ENCODE measurements at places on chromosomes 3 and 15.

GRCh38 chr3:152658977-152659720 is 175.8 kb upstream of the P2RY1 start:
- no peaks in the 10 kb centered on the region for H3K27me3 ChIP-seq
- peaks cover 4% of the 10 kb centered on the region for H3K4me1 ChIP-seq
- DNase-seq: no peak
- no peaks in the 10 kb centered on the region for H3K36me3 ChIP-seq
- H3K27ac ChIP-seq: no peak overlapping the region
- H3K4me3 ChIP-seq: no peak overlapping the region

GRCh38 chr3:123258811-123259420 is 57.2 kb downstream of the SEC22A start:
- no peaks in the 10 kb centered on the region for H3K27me3 ChIP-seq
- H3K4me3 ChIP-seq: no peak overlapping the region
- peak; percentile 75 for DNase-seq
- H3K4me1 ChIP-seq: no peaks in the 10 kb centered on the region
- H3K27ac ChIP-seq: no peak overlapping the region

DNA sequence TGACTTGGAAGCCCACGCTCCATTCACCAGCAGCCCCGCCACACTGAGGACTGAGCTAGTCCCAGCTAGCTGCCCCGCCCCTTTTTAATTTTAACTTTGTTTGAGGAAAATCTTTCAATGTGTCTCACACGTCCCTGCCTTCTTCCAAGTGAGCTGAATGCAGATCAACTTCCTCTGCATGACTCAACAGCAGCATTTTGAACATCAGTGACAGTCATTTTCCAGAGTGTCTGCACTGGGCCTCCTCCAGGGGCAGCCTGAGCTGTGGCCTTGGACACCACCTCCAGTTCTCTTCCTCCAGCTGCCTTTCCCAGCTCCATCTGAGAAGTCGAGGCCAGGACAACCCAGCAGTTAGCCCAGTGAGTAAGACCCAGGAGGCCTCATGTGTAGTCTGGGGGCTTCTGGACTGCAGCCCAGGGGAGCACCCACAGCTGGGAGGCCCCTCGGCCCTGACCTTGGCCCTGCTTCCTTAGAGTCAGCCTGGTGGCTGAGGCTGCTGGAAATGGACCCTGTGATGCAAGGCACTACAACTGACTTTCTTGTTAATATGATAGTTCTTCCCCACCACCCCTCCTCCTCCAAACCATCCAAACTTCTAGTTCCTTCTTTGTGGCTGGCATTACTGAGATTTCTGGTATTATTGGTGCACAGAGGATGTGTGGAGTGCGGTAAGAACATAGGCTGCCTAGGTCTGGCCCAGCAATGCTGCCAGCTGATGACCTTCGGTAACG is 21.4 kb upstream of the ESYT3 start:
- no peaks in the 10 kb centered on the region for H3K4me1 ChIP-seq
- peaks cover 3% of the 10 kb centered on the region for H3K27me3 ChIP-seq
- no peaks in the 10 kb centered on the region for H3K36me3 ChIP-seq

DNA sequence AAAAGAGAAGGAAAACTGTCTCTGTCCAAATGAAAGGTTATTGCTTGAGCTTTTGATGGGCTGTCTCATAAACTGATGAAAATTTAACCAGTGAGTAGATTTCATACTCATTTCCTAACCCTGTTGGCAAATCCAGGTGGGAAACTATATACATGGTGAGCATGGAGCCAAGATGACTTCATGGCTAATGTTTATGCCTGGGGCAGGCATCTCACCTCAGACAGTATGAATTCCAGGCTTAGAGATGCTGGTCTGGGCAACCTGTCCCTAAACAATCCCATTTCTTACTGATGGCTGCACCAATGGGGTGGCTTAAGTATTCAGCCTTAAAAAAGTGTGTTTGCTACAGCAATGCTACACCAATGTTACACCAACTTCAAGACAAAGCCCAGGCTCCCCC is 58.1 kb downstream of the SLTM start:
- no peak for DNase-seq
- H3K27ac ChIP-seq: no peak overlapping the region
- no peak overlapping the region for H3K4me3 ChIP-seq
- no peaks in the 10 kb centered on the region for H3K27me3 ChIP-seq
- H3K4me1 ChIP-seq: no peaks in the 10 kb centered on the region

GRCh38 chr3:8529181-8529637 is 27.6 kb downstream of the LMCD1 start:
- no peaks in the 10 kb centered on the region for H3K27me3 ChIP-seq
- H3K27ac ChIP-seq: no peak overlapping the region
- DNase-seq: peak; percentile 61
- H3K4me3 ChIP-seq: no peak overlapping the region
- H3K36me3 ChIP-seq: no peaks in the 10 kb centered on the region
- H3K4me1 ChIP-seq: peaks cover 19% of the 10 kb centered on the region

- H3K4me3 ChIP-seq: no peak overlapping the region
- no peak for DNase-seq
- peaks cover 11% of the 10 kb centered on the region for H3K27me3 ChIP-seq
- H3K27ac ChIP-seq: no peak overlapping the region
- no peaks in the 10 kb centered on the region for H3K36me3 ChIP-seq
- H3K4me1 ChIP-seq: no peaks in the 10 kb centered on the region
Measured at GRCh38 chr3:122964811-122965210, 62.8 kb downstream of the SEMA5B start.

DNA sequence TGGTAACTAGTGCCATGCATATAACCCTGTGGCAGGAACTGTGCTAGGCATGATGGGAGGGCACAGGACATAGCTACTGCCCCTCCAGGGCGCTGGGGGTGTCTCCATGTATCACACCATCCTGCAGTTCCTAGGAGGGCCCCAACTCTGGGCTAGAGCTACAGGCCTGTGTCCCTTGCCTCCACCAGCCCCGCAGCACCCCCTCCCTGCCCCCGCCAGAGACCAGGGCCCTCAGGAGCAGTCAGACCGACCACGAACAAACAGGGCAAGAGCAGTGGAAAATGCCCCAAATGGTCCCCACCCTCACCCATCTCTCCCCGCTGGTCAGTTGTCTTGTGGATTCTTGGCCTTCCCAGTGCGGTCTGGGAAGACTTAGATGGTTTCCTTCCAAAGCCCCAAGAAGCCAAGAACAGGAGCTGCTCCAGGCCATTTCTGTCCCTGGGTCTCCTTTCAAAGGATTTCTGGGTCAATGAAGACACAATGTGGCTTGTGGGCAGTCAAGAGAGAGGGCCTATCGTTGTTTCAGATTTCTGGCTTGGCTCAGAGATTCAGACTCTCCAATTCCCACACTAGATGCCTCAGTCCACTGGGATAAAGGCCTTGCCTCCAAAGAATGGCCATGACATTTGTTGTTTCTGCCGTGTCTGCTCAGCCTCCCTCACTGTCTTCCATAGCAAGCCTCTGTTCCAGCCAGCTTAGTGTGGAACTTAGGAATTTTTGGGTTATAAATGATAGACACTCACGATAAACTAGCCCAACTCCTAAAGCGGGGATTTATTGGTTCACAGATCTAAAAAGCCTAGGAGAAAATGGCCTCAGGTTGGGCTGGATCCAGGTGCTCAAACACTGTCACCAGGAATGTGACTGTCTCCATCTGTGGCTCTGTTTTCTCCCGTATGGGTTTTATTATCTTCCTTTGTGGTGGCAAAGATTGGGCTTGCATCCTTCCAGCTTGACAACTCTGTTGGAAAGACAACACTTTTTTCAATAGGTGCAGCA is 80.6 kb downstream of the LSM3 start:
- no peak overlapping the region for H3K27ac ChIP-seq
- DNase-seq: no peak
- no peak overlapping the region for H3K4me3 ChIP-seq
- no peaks in the 10 kb centered on the region for H3K36me3 ChIP-seq
- H3K4me1 ChIP-seq: no peaks in the 10 kb centered on the region
- H3K27me3 ChIP-seq: peaks cover 9% of the 10 kb centered on the region

GRCh38 chr3:14285548-14285925 is 106.9 kb downstream of the LSM3 start:
- H3K4me3 ChIP-seq: no peak overlapping the region
- no peaks in the 10 kb centered on the region for H3K36me3 ChIP-seq
- peaks cover 2% of the 10 kb centered on the region for H3K27me3 ChIP-seq

- H3K4me1 ChIP-seq: peaks cover 17% of the 10 kb centered on the region
- H3K27me3 ChIP-seq: peaks cover 5% of the 10 kb centered on the region
Measured at GRCh38 chr15:101092867-101093202, 159.0 kb downstream of the CHSY1 start.

DNA sequence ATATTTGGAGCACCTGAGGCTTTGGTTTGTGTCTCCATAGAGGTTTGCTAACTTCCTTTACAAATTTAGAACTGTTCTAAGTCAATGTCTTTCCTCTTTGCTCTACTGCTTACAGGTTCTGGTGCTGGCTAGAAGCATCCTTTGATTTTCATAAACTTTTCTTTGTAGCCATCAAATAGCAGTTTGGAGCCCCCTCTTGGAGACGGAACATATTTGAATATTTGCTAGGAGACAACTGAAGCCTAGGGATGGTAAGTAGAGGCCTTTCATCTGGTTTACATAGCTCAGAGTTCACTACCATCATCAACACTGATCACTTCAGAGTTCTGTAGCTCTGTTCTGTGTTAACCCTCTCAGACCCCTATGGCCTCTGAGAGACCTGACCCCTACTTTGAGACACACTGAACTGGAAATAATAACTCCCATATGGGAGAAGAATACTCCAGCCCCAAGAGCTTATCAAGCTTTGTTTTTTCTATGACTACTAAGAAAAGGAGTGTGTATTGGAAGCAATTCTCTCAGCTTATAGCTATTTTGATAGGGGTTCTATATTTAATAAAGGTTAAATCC is 420.4 kb downstream of the EPHA3 start:
- DNase-seq: no peak
- no peaks in the 10 kb centered on the region for H3K27me3 ChIP-seq
- H3K4me3 ChIP-seq: no peak overlapping the region
- no peaks in the 10 kb centered on the region for H3K36me3 ChIP-seq
- no peaks in the 10 kb centered on the region for H3K4me1 ChIP-seq
- H3K27ac ChIP-seq: no peak overlapping the region

- H3K27ac ChIP-seq: peak overlapping the region; percentile 81
- no peaks in the 10 kb centered on the region for H3K27me3 ChIP-seq
- no peak overlapping the region for H3K4me3 ChIP-seq
- H3K36me3 ChIP-seq: no peaks in the 10 kb centered on the region
Measured at GRCh38 chr3:101195951-101196713, 124.2 kb downstream of the IMPG2 start.

GRCh38 chr3:172317984-172318383 is 130.3 kb downstream of the GHSR start:
- peaks cover 23% of the 10 kb centered on the region for H3K36me3 ChIP-seq
- H3K4me1 ChIP-seq: peaks cover 32% of the 10 kb centered on the region
- peak overlapping the region; percentile 96 for H3K27ac ChIP-seq
- H3K27me3 ChIP-seq: no peaks in the 10 kb centered on the region

DNA sequence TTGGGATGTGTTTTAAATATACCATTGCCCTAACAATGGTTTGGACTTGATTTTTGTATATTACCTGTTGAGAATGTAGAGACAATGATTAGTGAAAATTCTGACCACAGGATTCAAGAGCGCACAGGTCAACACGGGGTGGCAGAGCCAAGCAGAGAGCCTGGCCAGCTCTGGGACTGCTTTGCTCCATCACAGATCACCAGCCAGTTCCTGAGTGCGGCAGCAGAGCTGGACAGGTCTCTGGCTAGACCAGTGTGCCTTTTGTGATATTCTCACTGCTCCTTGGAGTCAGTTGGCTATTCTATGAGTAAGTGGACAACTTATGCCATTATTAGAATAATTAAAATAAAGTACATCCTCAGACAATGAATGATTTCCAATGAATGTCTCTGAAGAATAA is 351.2 kb upstream of the ATP10A start:
- H3K36me3 ChIP-seq: no peaks in the 10 kb centered on the region
- no peak for DNase-seq
- no peaks in the 10 kb centered on the region for H3K4me1 ChIP-seq
- no peak overlapping the region for H3K4me3 ChIP-seq
- H3K27ac ChIP-seq: no peak overlapping the region

- H3K4me1 ChIP-seq: peaks cover 45% of the 10 kb centered on the region
- DNase-seq: no peak
- H3K36me3 ChIP-seq: peaks cover 7% of the 10 kb centered on the region
- no peaks in the 10 kb centered on the region for H3K27me3 ChIP-seq
- no peak overlapping the region for H3K27ac ChIP-seq
Measured at GRCh38 chr15:98900356-98900755, 107.2 kb downstream of the PGPEP1L start.

GRCh38 chr15:56739964-56740640 is 6.8 kb upstream of the ZNF280D start:
- DNase-seq: no peak
- no peak overlapping the region for H3K4me3 ChIP-seq
- H3K36me3 ChIP-seq: no peaks in the 10 kb centered on the region
- no peaks in the 10 kb centered on the region for H3K27me3 ChIP-seq
- H3K27ac ChIP-seq: no peak overlapping the region
- H3K4me1 ChIP-seq: peaks cover 14% of the 10 kb centered on the region

- H3K27ac ChIP-seq: no peak overlapping the region
- DNase-seq: no peak
- H3K36me3 ChIP-seq: no peaks in the 10 kb centered on the region
- peaks cover 2% of the 10 kb centered on the region for H3K4me1 ChIP-seq
Measured at GRCh38 chr15:41630616-41631217, 29.5 kb upstream of the MGA start.

GRCh38 chr3:69815970-69816369 is 76.7 kb downstream of the MITF start:
- peaks cover 6% of the 10 kb centered on the region for H3K4me1 ChIP-seq
- H3K4me3 ChIP-seq: no peak overlapping the region

DNA sequence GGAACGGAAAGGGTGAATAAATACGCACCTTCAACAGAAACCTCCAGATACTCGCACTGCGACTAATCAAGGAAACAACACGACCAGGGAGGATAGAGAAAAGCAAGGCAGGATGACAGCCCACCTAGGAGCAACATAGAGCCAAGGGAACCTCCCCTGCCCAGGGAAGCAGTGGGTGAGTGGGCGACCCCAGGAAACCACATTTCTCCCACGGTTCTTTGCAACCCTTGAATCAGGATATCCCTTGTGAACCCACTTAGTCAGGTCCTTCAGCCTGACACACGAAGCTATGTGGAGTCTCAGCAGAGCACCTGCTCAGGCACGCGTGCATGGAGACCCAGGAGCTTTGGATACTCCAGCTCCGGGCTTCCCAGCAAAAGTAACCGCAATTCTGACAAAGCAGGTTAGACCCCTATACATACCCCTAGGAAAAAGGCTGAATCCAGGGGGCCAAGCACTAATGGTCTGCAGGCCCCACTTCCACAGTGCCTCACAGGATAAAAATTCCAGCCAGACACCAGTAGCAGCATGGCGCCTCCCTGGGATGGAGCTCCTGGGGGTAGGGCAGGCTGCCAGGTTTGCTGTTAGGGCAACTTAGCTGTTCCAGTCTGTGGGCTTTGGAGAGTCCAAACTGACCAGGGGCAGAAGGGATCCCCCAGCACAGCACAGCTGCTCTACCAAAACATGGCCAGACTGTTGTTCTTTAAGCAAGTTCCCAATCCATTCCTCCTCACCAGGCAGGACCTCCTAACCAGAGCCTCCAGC is 38.4 kb upstream of the PXYLP1 start:
- no peaks in the 10 kb centered on the region for H3K4me1 ChIP-seq
- H3K36me3 ChIP-seq: no peaks in the 10 kb centered on the region
- DNase-seq: no peak
- H3K27me3 ChIP-seq: peaks cover 9% of the 10 kb centered on the region

Data from endothelial cell of umbilical vein (primary cell).